ENCODE measurements at places on chromosomes 16 and 17. TPM values are rescaled to one million over a fixed set of nuclear protein-coding genes. Genes with fewer than 3 reads are reported as not detected.

KDM6B gene
- 11.3 TPM for polyA plus RNA-seq

GNG13 gene
- polyA plus RNA-seq: not detected

RSAD1 gene
- polyA plus RNA-seq: 44.2 TPM

LPO gene
- 0.29 TPM for polyA plus RNA-seq

KRT13 gene
- 24.8 TPM for polyA plus RNA-seq

NPIPA7 gene
- polyA plus RNA-seq: 8.6 TPM

C1QTNF8 gene
- polyA plus RNA-seq: not detected

CD68 gene
- 80.4 TPM for polyA plus RNA-seq

CCL16 gene
- not detected for polyA plus RNA-seq

DNA sequence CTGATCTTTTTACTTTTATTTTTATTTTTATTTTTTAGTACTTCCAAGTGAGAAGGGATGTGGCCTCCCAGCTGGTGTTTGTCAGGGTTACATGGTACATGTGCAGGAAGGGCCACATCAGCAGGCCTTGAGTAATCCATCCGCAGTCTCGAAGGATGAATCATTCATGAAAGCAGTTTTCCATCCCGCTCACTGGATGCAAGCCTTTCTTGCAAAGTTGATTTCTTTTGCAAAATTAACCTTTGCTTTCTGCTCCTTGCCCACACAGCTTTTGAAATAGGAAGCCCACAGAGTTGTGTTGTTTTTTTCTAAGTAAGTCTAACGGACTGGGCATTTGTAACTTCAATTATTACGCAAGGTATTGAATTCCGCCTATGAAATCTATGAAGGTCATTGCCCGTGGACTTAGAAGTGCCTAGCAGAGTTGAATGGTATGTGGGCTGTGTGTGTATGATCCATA lies 157.4 kb downstream of the PRKCA start:
- H3K4me1 ChIP-seq: peaks cover 5% of the 10 kb centered on the region
- no peak overlapping the region for H3K4me3 ChIP-seq
- H3K36me3 ChIP-seq: no peaks in the 10 kb centered on the region
- no peaks in the 10 kb centered on the region for H3K27me3 ChIP-seq
- peak; percentile 80 for DNase-seq

DNA sequence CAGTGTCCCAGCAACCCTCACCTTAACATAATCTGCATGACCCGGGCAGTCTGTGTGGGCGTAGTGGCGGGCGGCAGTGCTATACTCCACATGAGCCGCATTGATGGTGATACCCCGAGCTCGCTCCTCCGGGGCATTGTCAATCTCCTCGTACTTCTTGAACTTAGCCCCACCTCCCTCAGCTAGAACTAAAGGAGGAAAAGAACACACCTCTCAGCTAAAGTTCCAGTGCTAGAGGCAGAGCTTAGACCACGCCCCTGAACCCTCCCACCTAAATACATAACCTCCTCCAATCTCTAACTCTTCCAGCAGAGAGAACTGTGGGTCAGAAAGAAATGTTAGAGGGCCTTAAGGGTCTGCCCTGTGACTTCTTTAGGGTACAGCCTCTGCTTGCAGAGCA lies 855 bp downstream of the TUFM start:
- peaks cover 4% of the 10 kb centered on the region for H3K4me1 ChIP-seq
- no peaks in the 10 kb centered on the region for H3K36me3 ChIP-seq
- H3K4me3 ChIP-seq: peak overlapping the region; percentile 46
- DNase-seq: peak; percentile 69

GRCh38 chr17:49277638-49278037 lies 47.1 kb upstream of the PHOSPHO1 start:
- no peak for DNase-seq
- H3K27ac ChIP-seq: no peak overlapping the region
- H3K36me3 ChIP-seq: no peaks in the 10 kb centered on the region

DNA sequence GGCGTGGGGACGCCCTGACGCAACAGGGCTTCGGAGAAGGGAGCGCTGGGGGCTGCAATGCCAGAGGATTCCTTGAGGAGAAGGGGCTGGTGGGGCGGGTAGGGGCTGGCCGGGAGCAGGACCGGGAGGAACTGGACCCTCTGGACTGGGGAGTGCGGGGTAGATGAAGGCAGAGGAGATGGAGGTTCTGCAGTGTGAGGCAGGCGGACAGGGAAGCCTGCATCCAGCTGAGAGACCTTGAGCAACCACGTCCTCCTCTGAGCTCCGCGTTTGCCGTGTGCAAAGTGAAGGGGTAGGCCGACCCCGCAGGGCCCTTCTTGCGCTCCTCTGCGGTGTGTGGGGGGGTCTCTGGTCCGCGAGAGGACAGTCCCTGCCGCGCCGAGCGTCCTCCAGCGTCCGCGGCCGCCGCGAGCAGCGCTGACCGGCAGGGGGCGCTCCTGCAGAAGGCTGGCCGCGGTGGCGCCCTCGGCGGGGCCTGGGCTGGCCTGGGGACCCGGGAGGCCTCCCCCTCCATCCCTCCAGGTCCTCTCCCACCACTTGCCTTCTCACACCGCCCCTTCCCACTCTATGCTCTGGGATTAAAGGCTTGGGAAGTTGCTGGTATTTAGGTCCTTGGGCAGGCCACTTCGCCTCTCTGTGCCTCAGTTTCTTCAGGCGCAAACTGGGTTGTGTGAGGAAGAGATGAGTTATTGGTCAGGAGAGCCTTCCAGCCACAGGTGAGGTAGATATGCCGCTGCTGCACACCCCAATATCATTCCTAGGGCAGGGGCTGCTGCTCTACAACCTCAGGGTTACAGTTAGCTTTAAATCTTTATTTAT lies 9.6 kb upstream of the WNT9B start:
- peak; percentile 57 for DNase-seq
- no peaks in the 10 kb centered on the region for H3K4me1 ChIP-seq
- H3K27ac ChIP-seq: no peak overlapping the region
- H3K36me3 ChIP-seq: no peaks in the 10 kb centered on the region

GRCh38 chr17:60277258-60277657 lies 114.7 kb downstream of the USP32 start:
- H3K36me3 ChIP-seq: no peaks in the 10 kb centered on the region
- no peaks in the 10 kb centered on the region for H3K4me1 ChIP-seq
- DNase-seq: no peak
- no peak overlapping the region for H3K27ac ChIP-seq

DNA sequence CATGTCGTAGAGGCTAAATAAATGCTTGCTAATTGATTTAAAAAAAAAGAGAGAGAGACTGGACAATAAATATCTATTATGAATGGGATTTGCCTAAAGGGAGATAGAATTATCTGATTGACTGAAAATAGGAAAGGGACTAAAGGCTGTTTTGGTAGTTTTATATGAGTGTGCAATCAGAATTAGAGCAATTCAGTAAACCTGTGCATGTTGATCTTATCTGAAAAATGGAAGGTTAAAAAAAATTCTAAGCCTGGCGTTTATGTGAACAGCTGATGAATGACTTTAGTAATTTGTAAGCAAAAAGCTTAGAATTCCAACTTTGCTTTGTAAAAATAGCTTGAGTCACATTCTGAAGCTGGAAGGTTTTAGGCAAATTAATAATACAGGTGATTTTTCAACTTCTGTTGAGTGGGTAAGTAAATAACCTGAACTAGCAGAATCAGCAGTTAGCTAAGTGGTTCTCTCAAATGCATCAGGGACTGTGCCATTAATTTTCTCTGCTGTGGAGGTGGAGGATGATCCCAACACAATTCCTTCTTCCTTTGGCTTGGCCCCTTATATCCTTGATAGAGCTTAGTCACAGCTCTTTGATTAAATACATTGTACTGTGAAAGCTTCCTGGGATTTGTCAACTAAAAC lies 254.4 kb downstream of the PHKB start:
- H3K27ac ChIP-seq: no peak overlapping the region
- H3K4me3 ChIP-seq: no peak overlapping the region
- DNase-seq: no peak
- no peaks in the 10 kb centered on the region for H3K36me3 ChIP-seq

- H3K4me1 ChIP-seq: no peaks in the 10 kb centered on the region
- no peaks in the 10 kb centered on the region for H3K36me3 ChIP-seq
Measured at GRCh38 chr17:63232565-63233310, 213.4 kb downstream of the CYB561 start.

DNA sequence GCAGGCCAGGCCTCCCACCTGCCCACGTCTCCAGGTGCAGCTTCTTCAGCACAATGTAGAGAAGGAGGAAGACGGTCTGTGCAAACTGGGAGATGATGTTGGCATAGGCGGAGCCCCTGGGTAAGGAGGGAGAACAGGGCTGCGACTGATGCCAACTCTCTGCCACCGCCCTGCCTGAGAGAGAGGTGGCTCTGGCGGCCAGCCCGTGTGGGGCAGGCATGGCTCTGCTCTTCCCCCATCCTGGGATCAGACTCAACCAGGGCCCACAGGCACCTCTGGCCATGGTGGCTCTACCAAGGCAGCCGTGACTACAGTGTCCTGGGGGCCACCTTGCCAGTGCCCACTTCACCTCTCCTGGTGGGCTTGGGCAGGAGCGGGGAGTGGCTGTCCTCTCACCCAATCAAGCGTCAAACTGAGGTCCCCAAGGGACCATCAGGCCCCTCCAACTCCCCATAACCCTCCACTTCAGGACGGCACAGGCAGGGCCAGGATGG lies 8.6 kb downstream of the SLC47A2 start:
- peaks cover 7% of the 10 kb centered on the region for H3K4me1 ChIP-seq
- no peak for DNase-seq
- H3K27me3 ChIP-seq: no peaks in the 10 kb centered on the region
- H3K27ac ChIP-seq: no peak overlapping the region
- H3K4me3 ChIP-seq: no peak overlapping the region
- H3K36me3 ChIP-seq: no peaks in the 10 kb centered on the region

GRCh38 chr17:39027455-39028035 lies 60.3 kb upstream of the FBXO47 start:
- no peaks in the 10 kb centered on the region for H3K27me3 ChIP-seq
- H3K4me1 ChIP-seq: peaks cover 13% of the 10 kb centered on the region
- no peak overlapping the region for H3K27ac ChIP-seq
- DNase-seq: peak; percentile 29

DNA sequence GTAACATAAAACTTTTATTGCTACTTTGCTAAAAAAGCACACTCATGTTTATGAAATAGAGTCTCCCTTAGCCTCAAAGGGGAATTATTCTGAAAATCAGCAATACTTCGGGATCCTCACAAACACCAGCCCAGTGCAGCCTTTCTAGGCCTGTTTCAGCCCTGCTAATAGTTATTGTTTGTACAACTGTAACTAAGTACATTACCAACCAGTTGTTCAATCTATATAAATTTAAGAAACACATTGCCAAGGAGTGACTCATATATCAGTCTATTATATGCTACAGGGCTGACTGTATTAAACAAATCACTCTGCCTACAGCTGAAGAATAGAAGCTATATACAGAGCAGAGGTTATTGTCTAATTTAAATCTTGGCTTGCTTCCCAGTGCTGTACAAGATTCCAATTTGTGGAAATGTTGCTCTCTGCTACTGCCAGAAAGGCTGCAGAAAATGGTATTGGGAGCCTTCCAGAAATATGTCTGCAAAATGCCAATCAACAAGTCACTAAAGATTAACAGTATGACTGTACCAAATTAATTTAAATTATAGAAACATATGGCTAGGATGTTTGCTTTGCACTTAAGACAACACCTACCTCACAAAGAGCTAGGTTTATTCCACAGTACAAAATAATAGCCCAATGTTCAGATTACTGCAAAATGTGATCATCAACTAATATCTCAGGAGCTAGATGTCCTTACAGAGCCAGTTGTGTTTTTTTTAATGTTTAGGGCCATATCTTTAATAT lies 49.7 kb downstream of the TOX3 start:
- peak; percentile 60 for DNase-seq
- peak overlapping the region; percentile 2 for H3K27ac ChIP-seq
- no peaks in the 10 kb centered on the region for H3K36me3 ChIP-seq
- H3K27me3 ChIP-seq: no peaks in the 10 kb centered on the region
- peaks cover 36% of the 10 kb centered on the region for H3K4me1 ChIP-seq

DNA sequence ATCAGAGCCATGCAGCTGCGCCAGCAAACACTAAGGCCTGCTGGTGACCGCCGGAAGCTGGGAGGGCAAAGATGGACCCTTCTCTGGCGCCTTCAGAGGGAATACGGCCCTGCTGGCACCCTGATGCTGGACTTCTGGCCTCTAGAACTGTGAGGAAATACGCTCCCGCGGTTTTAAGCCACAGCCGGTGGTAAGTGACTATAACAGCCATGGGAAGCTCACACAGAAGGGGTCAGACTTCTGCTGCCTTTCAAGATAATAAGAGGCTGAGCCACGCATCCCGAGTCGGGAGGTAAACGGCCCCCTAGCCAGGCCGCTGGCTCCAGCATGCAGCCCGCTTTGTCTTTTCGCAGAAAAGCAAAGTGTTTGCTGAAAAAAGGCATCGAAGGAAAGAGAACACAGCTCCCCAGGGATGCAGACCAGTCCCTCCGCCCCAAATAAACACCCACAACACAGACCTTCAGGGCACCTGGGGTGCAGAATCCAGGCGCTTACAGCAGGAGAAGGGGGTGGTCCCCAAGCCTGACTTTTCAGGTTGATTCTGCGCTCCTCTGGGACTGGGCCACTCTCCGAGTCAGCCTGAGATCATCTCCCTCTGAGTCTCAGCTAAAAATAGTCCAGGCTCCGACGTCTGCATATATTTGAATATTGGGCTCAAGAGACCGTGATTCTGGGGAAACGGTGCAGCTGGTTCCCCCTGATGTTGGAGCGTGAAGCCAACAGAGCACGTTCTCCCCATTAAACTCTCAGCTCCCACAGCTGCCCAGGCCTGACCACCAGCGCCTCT lies 89.7 kb downstream of the MGAT5B start:
- peaks cover 5% of the 10 kb centered on the region for H3K27me3 ChIP-seq
- DNase-seq: no peak
- no peaks in the 10 kb centered on the region for H3K36me3 ChIP-seq
- no peaks in the 10 kb centered on the region for H3K4me1 ChIP-seq
- no peak overlapping the region for H3K4me3 ChIP-seq

GRCh38 chr17:11245187-11245586 lies 4.2 kb downstream of the SHISA6 start:
- H3K27me3 ChIP-seq: peaks cover 39% of the 10 kb centered on the region
- DNase-seq: no peak
- no peaks in the 10 kb centered on the region for H3K36me3 ChIP-seq
- H3K4me1 ChIP-seq: no peaks in the 10 kb centered on the region
- H3K27ac ChIP-seq: no peak overlapping the region
- no peak overlapping the region for H3K4me3 ChIP-seq

GRCh38 chr16:88643644-88643932 lies 5.2 kb downstream of the IL17C start:
- no peak for DNase-seq
- H3K36me3 ChIP-seq: no peaks in the 10 kb centered on the region
- no peaks in the 10 kb centered on the region for H3K4me1 ChIP-seq
- H3K27ac ChIP-seq: no peak overlapping the region

DNA sequence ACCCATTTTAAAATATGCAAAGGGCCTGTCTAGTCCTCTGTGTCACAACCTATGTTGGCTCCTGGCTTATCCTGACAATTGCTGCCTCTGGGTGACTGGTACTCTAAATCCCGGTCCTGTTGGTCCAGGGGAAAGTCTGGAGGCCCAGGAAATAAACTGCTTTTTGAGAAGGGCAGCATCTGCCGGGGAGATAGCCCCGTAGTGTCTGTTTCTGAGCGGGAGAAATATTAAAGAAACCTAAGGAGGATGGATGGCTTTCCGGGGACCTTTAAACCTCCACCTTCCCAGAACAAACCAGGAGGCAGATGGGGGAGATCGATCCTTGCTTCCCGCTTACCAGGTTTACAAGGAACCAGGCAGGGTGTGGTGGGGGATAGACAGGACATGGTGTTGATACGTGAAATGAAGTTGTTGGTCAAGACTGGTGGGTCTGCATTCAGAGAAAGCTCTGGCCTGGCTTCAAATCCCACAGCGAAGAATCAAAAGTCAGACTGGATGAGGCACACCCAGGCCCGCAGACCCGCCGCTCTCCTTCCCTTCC lies 3.8 kb downstream of the HOXB2 start:
- no peak for DNase-seq
- H3K36me3 ChIP-seq: no peaks in the 10 kb centered on the region

GRCh38 chr17:35725802-35726126 lies 5.7 kb upstream of the RASL10B start:
- no peak overlapping the region for H3K4me3 ChIP-seq
- H3K4me1 ChIP-seq: peaks cover 25% of the 10 kb centered on the region
- DNase-seq: no peak
- peak overlapping the region; percentile 80 for H3K27ac ChIP-seq
- H3K36me3 ChIP-seq: no peaks in the 10 kb centered on the region
